Muscle of leg (tissue), 16 donors: ENCODE measurements at places on chromosomes 1 and 21. TPM values are rescaled to one million over a fixed set of nuclear protein-coding genes. Genes with fewer than 3 reads are reported as not detected.

The LCE6A gene
- total RNA-seq = not detected

The ASAP3 gene
- 59.6 TPM for total RNA-seq

The BCAS2 gene
- 27.3 TPM for total RNA-seq

The KCNH1 gene
- total RNA-seq = 0.22 TPM

The PRDM2 gene
- 17.0 TPM for total RNA-seq

The HSF2BP gene
- 1.2 TPM for total RNA-seq

The BRINP3 gene
- 2.5 TPM for total RNA-seq

The CCDC27 gene
- not detected for total RNA-seq

The ZNF593OS gene
- total RNA-seq = 0.31 TPM

The GJA5 gene
- 12.9 TPM for total RNA-seq

The RIMS3 gene
- total RNA-seq = 0.49 TPM

The LORICRIN gene
- not detected for total RNA-seq

The DLGAP3 gene
- total RNA-seq = 0.22 TPM

The FAM110D gene
- 0.93 TPM for total RNA-seq

The HCN3 gene
- total RNA-seq = 1.6 TPM

The NBPF12 gene
- 14.6 TPM for total RNA-seq

The RHEX gene
- 0.62 TPM for total RNA-seq

The NTMT2 gene
- 1.8 TPM for total RNA-seq

The PPP1R15B gene
- total RNA-seq = 21.9 TPM

The ADAM30 gene
- total RNA-seq = not detected

The ACBD3 gene
- 32.8 TPM for total RNA-seq

The LDLRAD1 gene
- not detected for total RNA-seq

The CACYBP gene
- 75.8 TPM for total RNA-seq

The PPM1J gene
- total RNA-seq = 2.1 TPM

The KCNT2 gene
- total RNA-seq = 10.6 TPM
